ENCODE measurements at places on chromosomes 1 and 21. TPM values are rescaled to one million over a fixed set of nuclear protein-coding genes. Genes with fewer than 3 reads are reported as not detected.

The SLC45A3 gene
- 2.5 TPM for total RNA-seq

The GPR25 gene
- not detected for total RNA-seq

The PROX1 gene
- total RNA-seq: not detected

The HCN3 gene
- total RNA-seq: 0.67 TPM

The GOLT1A gene
- total RNA-seq: not detected
